ENCODE measurements at places on chromosomes 3 and 15.

DNA sequence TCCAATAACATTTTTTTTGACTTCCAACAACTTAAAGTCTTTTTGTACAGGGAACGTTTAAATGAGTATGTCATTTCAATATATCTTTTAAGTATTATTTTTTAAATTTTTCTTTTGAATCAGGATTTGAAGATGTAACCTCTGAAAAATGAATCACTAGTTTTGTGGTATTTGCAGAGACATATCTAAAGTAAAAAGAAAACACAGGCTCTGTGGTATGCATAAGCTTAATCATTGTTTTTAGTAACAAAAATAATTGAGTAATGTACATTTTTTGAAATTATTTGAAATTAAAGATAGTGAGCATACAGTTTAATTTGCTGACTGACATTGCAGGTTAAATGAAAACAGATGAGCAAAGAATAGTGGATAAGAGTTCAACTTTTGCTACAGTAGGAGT is 531.3 kb downstream of the ROBO1 start:
- DNase-seq: no peak

DNA sequence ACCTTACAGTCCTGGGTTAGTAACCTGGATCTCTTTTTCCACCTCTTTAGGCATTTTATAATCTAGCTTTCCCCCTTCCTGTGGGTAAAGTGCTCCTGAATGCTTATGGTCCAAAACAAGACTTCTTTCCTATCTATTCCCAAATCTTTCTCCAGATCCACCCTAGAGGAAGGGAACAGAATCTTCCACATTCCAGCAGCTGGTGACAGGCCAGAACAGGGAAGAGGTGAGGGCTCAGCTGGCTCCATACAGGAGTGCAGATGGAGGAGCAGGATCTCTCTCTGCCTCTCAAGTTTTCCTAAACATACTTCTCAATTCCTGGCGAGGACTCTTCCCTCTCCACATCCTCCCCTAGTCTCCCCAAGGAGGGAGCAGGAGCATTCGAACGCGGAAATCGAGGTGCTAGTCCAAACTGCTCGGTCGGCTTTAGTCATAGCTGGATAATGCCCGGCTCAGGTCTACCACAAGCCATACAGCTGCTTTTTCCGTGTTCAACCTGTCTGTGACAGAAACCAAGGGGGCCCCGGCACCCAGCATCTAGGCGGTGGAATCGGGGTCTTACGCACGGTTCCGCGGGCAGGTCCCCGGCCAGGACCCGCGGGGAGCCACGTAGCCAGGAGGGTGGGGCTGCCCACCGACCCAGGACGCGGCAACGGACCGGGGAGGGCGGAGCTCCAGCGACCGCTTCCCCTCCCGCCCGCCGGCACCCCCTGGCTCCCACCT is 4.0 kb downstream of the RASSF1 start:
- DNase-seq: no peak

- no peak for DNase-seq
These were observed 143.7 kb downstream of the MYLK start for GRCh38 chr3:123740391-123740822.

- no peak for DNase-seq
These were observed 38.9 kb upstream of the ALCAM start for GRCh38 chr3:105327662-105328337.

DNA sequence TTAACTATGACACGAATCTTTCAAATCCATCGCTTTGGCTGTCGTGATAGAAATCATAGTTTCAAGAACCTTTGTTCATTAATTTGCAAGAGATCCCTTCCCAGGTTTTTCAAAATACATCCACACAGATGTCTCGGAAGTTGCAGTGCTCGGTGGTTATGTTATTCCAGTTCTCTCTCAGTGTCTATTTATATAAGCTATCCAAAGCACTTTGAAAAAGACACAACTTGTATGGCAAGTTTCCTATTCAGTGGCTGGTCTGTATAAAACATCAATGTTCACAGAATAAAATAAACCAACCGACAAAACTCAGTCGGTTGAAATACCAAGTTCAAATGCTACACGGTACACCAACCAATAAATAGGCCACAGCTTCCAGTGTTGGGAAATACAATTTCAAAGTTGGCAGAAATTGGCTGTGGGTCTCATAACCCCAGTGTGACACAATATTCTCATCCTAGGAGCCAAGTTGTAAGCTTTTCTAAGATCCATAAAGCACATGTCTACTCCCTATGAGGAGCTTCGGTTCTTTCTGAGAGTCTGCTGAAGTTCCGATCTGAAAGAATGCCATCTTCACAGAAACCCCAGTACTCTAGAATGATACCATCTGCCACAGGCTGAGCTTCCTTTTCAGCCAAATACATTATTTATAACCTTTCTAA is 23.7 kb downstream of the SATB1 start:
- DNase-seq: no peak

GRCh38 chr15:84817466-84818081 is 418 bp downstream of the ALPK3 start:
- DNase-seq: no peak

DNA sequence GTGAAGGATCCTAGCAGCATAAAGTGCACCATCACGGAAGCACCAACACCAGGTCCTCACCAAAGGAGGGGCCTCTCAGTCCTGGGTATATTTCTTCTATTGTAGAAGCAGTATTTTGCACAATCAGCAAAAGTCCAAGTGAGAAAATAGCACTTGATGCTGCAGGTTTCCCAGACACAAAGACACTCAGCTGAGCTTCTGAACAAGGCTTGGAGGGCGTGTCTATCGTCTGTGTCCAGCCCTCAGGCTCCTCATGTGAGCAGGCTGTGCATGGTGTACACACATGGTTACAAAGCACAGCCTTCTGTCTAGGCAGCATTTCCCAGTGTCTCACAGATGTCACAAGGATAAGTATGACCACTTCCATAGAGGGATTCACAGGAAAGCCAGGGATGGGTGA is 98.3 kb upstream of the SPATA12 start:
- DNase-seq: no peak

DNA sequence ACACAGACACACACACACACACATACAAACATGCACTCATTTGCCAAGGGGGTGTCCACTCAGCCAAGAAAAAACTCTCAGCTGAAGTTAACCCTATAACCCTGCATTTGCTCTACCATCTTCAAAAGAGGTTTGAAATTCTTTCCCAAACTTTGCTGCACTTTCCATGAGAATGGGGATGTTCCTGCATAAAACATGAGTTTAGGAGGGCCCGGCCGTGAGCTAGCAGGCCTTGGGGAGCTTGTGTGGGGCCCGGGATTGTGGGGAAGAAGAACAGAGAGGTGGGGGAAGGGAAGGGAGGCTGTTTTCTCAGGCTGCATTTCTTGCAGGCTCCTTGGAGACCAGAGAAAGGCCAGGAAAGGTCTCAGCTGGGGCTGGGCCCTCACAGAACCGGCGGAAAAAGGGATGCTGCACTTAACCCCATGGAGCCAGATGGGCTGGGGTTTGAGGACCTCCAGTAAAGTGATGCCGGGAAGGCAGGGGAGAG is 40.8 kb downstream of the SEMA5B start:
- no peak for DNase-seq

DNA sequence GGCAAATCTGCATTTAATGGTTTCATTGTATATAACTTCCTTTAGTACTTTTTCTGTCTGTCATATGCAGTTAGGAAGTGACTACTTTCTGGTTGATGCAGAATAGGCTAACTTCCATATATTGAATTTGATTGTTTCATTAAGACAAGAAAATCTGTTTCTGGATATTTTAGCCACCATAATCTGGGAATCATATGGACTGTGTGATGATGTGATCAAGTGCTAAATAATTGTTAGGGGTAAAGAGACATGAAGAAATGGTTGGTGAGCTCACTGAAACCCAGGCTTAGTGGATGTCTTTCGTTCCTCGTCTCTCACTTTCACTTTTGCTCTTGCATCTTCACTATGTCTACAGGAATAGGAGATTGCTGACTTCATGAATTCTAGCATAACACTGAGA is 3.5 kb upstream of the MNS1 start:
- peak; percentile 32 for DNase-seq

- no peak for DNase-seq
These were observed at the start of gene TMCO5A for GRCh38 chr15:37934340-37934739. Gene TMCO5A (plus strand): TSS chr15:37934640. CDS start chr15:37936324, 1,684 bp downstream.

- no peak for DNase-seq
These were observed 13.2 kb downstream of the ZDHHC3 start for GRCh38 chr3:44962621-44963393.

- DNase-seq: no peak
These were observed 121.6 kb upstream of the ROPN1 start for GRCh38 chr3:124113485-124113884.

DNA sequence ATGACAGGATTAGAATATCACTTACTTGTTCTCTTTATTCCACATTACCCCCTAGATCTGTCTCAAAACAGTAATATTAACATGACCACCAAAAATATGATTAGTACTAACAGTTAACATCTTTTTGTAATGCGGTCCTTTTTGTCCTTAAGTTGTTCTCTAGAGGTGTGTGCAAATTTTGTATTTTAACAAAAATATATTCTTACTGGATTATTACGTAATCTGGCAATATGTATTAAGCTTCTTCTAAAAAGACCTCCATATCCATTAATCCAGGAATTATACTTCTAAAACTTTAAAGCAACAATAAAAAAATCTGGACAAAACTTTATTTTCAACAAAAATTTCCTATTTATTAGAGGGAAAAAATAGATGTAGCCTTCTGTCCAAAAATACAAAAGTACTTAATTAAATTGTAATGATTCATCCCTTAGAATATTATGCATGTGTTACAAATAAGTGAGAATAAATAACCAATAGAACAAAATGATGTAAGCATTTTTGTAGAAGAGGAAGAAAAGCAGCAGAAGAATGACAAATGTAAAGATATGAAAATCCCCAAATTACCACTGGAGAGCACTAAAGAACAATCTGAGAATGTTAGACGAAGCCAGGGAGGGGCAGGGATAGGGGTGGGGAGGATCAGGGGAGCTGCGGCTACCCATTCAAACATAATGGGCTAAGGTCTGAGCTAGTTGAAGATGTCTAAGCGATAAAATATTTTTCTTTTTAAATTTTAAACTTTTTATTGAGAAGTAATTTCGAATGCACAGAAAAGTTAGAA is 945.6 kb downstream of the MCTP2 start:
- DNase-seq: no peak

GRCh38 chr3:143571548-143571947 is 276.7 kb downstream of the SLC9A9 start:
- DNase-seq: no peak

DNA sequence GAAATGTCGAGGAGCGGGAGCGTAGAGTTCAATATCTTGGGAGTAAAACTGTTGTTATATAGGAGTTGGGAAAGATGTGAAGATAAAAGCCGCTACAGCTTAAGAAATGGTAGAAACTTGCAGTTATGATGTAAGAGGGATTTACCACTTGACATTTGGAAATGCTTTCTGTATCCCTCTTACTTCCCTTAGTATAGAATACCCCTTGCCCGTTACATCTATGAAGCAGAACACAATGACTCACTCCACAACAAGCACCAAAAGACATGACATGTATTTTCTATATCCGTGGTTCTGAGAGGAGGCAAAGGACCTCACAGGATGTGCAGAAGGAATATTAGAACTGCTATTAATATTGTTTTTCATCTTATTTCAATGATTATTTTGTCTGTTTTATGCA is 254.2 kb upstream of the NR2F2 start:
- DNase-seq: no peak

GRCh38 chr15:98690272-98690950 is 42.1 kb downstream of the IGF1R start:
- DNase-seq: no peak

DNA sequence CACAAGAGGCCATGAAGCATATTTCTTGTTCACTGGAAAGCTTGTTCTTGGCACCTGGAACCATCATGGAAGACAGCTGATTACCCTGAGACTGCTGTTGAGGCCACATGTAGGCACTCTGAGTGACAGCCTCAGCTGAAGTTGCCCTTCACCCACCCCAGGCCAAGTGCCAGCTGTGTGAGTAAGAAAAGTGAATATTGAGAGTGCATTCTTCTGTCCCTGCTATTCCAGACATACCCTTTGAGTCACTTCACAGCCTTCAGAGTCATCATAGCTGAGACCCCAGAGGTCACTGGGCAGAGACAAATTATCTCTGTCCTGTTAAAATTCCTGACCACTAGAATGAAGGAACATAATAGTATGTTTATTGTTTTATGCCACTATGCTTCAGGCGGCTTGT is 79.6 kb downstream of the NFKBIZ start:
- no peak for DNase-seq

- DNase-seq: peak; percentile 44
These were observed 5.2 kb downstream of the TRIM59 start for GRCh38 chr3:160444411-160444810.

DNA sequence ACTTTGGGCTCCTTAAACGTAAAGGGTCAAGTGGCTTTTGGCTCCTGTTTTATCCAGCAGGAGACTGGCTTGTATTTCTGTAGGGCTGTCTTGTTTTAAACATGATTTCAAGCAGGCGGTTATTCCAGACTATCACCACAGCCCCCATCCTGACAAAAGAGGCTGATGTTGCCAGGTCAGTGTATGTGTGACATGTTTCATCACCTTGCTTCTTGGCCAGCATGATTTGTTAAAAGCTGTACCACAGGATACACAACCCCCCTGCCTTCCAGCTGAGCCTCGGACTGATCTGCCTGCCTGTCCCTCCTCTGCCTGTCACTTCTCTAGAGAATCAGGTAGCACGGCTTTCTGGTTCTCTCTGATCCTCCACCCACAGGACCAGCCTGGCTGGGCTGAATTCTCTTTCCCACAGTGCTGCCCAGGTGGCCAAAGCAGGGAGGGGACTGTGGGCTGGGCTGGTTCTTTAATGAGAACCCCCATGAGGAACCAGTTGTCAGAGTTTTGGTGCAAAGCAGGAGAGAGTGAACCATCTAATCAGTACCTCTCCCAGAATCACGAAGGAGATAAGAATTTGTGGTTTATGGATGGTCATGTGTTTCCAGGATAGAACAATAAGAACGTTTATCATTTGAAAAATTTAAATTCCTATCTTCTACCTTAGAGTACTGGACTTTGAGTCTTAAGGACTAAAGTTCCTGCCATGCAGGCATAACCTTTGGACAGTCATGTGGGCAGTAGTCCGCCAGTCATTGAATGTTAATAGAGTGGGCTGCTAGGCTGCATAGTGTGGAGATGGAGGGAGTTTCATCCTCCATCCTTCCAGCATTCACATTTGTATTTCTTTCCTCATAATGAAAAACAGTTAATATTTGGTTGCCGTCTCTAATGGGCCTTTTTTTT is 8.8 kb downstream of the ABHD6 start:
- DNase-seq: no peak

- peak; percentile 9 for DNase-seq
These were observed 31.3 kb upstream of the SETMAR start for GRCh38 chr3:4271834-4272233.

DNA sequence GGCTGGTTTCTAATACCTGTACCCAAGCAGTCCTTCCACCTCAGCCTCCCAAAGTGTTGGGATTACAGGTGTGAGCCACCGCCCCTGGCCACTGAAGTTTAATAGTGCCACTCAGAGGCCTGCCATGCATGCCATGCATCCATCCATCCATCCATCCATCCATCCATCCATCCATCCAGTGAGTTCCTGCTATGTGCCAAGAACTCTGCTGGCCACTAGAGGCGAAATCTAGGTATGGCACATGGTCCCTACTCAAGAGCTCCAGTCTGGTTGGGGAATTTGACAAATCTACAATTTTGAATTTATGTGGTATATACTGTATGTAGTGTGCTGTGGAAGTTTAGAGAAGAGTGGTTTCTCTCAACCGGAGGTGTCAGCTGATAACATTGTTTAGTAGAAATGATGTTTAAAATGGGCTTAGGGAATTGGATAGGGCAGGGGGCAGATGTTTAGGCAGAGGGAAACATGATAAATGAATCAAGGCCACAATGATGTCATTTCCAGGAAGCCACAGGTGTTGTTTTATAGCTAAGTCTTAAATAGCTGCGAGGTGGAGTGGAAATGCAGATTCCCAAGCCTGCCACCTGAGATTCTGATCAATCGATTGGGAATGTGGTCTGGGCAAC is 384.4 kb upstream of the C2CD4B start:
- peak; percentile 16 for DNase-seq

All from hematopoietic multipotent progenitor cell treated with erythropoietin and hydrocortisone succinate and interleukin-3 and kit ligand, for 17 days (in vitro differentiated cells).